Temporal lobe (tissue), 4 donors: ENCODE measurements at places on chromosomes 2 and 18. TPM values are rescaled to one million over a fixed set of nuclear protein-coding genes. Genes with fewer than 3 reads are reported as not detected.

Gene BARD1
- total RNA-seq, result 15.7 TPM

Gene SCN2A
- 160 TPM for total RNA-seq

Gene SH3BP4
- total RNA-seq, result 8.4 TPM

Gene MBOAT2
- total RNA-seq, result 88.3 TPM

Gene SP110
- 1.2 TPM for total RNA-seq

Gene TDRD15
- total RNA-seq, result not detected
